Stimulated activated CD4-positive, alpha-beta T cell treated with anti-CD3 and anti-CD28 coated beads, Interleukin-4, amount 100 ng/mL, for 1 hour (primary cell): ENCODE measurements at places on chromosomes 4 and X.

DNA sequence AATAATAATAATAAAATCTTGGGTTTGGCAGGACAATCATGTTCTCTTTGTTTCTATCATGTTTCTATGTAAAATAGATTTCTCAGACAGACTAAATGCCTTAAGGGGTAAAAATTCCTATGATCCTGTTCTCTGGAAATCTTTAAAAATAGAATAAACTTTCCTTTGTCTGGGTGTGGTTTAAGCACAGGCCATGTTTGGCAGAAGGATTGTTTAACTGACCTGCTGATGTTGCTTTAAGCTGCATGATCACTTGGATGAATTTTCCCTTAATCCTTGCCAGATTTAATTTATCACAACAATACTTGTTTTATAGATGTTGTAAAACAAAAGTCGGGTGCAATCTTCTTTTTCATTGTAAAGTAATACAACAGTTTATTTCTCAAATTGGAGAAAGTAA, 341.7 kb upstream of the FAT1 start:
- no peak for DNase-seq

- no peak for DNase-seq
Observed at GRCh38 chr4:82989575-82990429, 20.8 kb downstream of the LIN54 start.

GRCh38 chr4:16387448-16387847, 161.2 kb upstream of the TAPT1 start:
- no peak for DNase-seq

DNA sequence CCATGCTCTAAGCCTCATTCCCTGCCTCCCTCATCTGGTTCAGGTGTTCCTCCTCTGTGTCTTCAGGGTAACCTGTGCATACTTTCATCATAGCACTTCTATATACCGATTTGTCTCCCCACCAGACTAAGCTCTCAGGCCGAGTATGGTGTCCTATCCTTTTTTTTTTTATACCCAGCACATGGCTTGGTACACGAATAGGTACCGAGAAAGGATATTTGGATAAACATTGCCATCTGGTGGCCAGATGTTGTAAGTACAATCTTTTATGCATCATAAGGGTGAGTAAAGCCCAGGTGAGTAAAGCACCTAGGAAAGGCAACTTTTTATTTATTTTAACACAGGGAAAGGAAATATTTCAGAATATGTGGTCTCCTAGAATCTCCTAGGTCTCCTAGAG, 68.4 kb downstream of the MID2 start:
- no peak for DNase-seq

DNA sequence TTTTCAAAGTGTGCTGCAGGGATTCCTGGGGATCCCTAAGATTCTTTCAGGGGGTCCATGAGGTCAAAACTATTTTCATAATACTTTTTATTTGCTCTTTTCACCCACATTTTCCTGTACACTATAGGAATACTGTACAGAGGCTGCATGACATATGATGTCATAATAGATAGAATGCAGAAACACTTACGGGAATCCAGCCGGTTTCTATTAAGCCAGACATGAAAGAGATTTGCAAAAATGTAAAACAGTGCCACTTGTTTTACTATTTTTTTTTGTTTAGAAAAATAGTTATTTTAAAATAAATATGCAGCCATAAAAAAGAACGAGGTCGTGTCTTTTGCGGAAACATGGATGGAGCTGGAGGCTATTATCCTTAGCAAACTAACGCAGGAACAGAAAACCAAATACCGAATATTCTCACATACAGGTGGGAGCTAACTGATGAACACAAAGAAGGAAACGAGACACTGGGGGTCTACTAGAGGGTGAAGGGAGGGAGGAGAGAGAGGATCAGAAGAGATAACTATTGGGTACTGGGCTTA, 5.0 kb downstream of the ZFX start:
- no peak for DNase-seq

- DNase-seq: no peak
Observed at GRCh38 chrX:132030264-132030663, 7.2 kb downstream of the STK26 start.

DNA sequence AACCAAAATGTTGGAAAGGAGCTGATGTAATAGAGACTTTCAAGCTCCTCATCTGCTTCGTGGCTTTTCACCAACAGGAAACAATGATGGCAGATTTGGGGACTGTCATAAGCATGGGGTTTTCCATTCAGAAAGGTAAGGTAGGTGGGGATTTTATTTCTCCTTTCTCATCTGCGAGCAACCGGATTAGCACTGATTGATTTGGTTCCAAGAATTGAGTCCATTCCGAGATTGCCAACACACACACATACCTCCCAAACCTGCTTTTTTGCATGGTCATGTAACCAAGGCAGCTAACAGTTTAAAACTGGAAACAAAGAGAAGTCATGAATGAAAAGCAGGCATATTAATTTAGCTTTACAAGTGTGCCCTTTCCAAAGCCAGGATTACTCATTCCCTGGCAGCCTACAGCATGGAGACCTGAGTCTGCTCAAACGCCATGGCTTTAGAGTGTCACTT, 63.0 kb upstream of the LNX1 start:
- DNase-seq: no peak

DNA sequence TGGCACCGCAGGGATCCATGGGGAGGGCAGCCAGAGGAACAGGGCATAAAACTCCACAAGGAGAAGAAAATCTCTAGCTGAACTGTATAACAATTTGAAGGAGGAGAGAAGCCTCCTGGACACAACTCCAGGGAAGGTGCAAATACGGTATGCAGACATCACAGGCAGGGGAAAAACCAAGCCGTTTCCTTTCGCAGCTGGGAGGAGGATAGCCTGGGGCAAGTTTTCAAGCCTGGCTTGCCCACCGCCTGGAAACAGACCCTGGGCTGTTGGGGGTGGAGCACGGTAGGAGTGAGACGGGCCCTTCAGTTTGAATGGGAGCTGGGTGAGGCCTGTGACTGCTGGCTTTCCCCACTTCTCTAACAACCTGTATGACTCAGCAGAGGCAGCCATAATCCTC, 43.4 kb upstream of the TAF9B start:
- DNase-seq: no peak

GRCh38 chr4:110527156-110527555, 51.2 kb downstream of the ENPEP start:
- DNase-seq: no peak

DNA sequence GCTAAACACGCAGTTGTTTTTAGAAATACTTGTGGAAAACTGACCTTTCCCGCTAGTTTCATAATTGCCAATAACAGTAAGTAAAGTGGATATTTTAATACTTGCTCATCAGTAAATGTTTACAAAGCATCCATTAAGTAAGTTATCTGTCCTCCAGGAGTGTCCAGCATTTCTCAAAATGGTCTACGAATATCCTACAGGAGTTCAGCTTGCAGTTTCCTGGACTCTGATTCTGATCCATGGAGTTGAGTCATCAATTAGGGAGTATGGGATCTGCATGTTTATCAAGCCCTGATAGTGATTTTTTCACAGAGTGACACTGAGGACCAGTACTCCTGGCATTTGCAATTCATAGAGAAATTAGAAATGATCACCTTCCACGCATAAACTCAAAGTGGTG, 325.2 kb upstream of the AADAT start:
- DNase-seq: no peak
